ENCODE measurements at places on chromosomes 4 and X.

DNA sequence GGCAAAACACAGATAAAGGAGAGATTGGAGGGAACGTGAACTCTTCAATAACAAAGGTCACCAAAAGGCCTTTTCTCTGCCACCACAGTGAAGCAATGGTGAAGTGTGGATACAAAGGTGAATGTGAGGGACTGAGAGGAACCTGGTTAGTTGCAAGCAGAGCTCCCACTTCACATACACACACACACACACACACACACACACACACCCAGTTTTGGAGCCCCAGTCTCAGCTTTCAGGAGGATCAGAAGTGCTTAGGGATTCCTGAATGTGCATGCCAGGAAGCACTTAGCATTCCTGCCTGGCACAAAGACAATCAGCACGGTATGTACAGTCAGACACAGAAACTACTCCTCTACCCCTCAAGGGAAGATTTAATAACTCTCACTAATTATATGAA, 71.5 kb downstream of the ARHGEF9 start:
- DNase-seq, result no peak

DNA sequence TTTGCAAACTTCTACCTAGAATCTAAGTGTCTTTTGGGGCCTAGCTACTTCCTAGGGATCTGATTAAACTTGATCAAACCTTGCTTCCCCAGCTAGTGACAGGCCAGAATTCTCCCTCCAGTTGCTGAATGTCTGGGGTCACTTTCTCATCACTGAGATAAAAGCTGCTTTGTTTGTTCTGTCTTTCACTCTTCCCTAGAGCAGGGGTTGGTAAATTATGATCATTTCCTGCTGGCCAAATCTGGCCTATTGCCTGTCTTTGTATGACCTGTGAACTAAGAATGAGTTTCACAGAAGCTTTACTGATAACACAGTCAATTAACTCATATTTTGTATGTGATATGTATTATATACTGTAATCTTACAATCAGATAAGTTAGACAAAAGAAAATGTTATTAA, 157.8 kb upstream of the AADAT start:
- no peak for DNase-seq

DNA sequence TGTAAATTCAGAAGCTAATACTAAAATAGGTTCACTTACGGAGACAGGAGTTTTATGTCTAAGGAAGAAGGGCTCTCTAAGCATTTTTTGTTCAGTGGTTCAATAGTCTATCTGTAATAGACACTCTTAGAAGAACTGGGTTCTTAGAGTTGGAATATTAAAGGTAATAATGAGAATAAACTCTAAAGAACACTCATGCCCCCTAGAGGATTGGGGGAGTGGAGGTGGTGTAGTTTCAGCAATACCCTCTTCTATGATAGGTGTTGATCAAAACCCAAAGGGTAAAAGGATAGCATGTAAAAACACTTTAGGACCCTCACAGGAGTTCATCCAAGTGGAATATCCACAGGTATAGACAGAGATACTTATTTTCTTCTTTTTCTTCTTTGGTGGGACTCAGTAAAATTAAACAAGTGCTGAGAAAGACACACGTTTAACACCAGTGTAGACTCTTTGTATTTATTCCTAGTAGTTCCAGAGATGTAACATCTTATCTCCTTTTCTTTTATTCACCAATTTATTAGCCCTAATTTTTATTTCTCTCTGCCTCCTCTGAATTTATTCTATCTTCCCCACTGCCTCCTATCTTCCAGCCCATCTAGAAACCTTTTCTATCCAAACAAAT, 25.7 kb upstream of the MND1 start:
- DNase-seq, result no peak

- no peak for DNase-seq
Observed at GRCh38 chr4:41504167-41504818, 33.7 kb upstream of the LIMCH1 start.

DNA sequence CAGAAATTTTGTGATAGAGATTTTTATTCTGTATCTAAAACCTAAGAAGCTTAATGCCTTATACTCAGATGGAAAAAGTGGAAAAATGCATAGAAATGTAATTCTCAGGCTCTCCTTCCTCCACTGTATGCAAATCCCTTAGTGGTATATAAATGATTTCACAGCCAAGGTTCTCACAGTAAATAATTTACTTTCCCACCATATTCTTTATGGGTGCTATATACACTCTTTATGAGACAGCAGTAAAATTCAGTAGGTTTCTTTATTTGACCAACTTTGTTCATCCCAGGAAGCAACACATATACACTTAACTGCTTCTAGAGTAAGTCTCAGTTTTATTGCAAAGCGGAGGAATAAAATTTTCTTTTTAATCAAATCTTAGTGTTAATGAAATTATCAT, 1399.7 kb downstream of the PCDH7 start:
- DNase-seq, result no peak

- DNase-seq, result no peak
Observed at GRCh38 chrX:109728173-109728535, 4.9 kb downstream of the ACSL4 start.

- peak; percentile 33 for DNase-seq
Observed at GRCh38 chr4:52659722-52660261, 691 bp upstream of the USP46 start.

DNA sequence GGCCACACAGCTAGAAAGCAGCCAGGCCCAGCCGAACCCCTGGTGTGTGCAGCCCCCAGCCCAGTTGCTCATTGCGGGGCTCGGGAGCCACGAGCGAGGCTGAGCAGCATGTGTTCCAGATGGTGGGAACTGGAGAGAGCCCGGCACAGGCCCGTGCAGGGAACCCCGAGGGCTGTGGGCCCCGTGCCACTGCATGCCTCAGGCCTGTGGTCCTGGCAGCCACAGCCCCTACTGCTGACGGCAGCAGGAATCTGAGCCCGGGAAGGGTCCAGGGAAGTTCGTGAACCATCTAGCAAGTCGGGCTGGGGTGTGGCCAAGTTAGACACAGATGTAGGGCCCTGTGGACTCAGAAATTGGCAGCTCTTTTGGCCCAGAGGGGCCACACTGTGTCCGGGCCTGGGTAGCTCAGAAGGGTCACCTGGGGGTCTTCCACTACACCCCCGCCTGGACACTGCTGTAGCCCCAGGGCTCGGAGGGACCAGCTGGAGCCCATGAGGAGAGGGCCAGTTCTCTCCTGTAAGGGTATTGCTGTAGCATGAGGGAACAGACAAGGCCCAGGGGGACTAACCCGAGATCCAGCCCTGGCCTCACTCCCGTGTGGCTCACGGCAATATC, 12.1 kb downstream of the HTRA3 start:
- no peak for DNase-seq

DNA sequence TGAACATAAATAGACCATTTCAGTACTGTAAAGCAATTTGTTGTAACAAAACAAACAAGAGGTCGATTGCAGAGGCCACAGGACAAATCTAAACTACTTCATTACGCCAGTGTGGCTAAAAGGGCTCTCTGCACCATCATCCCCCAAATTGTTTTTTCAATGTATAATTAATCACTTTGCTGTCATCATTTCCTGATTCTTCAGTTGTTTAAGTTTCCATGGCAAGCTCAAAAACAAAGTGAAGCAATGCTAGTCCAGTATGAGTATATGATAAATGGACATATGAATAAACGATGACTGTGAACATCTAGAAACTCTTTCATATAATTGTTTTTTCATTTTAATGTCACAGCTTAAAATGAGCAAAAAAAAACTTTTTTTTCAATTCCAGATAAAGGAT, 235.4 kb upstream of the FGF13 start:
- DNase-seq, result no peak

DNA sequence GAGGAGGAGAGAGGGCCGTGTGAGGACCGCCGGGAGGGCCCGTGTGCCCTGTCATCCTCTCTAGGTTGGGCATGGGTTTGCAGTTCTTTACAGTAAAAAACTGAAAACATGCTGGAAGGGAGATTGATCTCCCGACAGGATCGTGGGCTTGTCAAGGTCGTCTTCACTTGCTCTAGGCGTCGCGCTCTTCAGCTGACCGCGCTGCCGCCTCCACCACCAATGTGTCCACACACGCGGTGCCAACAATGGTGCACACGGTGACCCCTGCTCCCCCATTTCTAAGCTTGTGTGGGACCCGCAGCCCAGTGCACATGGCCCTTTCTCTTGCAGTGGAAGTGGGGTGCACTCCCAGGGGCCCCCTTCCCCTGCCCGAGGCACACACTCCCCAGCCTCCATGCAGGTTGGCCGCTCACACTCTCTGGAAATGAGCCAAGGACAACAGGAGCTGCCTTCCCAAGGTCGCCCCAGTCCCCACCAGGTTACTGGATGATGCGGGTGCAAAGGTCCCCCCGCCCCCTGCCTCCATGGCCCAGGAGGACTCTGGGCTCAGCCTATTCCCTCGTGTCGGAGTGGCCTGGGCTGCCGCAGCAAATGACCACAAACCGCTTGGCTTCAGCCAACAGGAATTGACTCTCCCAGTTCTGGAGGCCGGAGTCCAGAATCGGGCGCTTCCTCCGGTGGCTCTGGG, 1.7 kb upstream of the ZFP92 start:
- DNase-seq, result no peak

- DNase-seq, result no peak
Observed at GRCh38 chr4:83644677-83645659, 109.1 kb downstream of the GPAT3 start.

DNA sequence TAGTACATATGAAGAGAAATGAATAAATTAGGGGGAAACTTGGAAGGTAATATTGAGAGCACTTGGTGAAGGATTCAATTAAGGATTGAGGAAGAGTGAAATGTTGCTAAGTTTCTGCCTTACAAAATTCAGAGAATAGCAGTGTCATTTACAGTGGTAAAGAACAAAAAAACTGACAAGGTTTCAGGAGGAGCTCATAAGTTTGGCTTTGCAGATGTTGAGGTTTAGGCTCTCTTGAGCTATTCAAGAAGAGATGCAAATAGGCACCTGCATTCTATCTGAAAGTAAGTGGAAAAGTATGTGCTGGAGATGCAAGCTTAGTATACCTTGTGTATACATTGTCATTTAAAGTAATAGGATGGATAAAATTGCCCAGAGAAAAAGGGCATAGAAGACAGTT, 22.3 kb upstream of the EMCN start:
- no peak for DNase-seq

GRCh38 chrX:76253432-76253831, 80.6 kb downstream of the PBDC1 start:
- no peak for DNase-seq

GRCh38 chr4:23763559-23763958, 126.3 kb downstream of the PPARGC1A start:
- no peak for DNase-seq

DNA sequence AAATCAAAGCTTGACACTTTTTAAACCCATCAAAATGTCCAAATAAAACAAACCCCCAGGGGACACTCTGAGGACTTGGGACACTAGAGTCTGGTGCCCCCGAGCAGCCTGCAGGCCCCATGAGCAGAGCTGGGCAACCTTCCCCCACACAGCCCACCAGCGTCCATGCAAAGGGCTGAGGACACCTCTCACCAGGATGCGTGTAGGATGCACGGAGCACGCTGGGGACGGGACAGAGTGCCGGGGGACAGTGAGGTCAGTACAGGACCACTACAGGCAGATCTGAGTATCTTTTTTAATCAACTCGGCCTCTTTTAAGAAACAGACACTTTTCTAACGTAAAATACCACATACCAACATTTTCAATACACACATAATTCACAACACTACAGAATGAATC, 6.9 kb downstream of the GAK start:
- peak; percentile 17 for DNase-seq

- DNase-seq, result no peak
Observed at GRCh38 chr4:7697343-7697742, 242.3 kb downstream of the AFAP1 start.

DNA sequence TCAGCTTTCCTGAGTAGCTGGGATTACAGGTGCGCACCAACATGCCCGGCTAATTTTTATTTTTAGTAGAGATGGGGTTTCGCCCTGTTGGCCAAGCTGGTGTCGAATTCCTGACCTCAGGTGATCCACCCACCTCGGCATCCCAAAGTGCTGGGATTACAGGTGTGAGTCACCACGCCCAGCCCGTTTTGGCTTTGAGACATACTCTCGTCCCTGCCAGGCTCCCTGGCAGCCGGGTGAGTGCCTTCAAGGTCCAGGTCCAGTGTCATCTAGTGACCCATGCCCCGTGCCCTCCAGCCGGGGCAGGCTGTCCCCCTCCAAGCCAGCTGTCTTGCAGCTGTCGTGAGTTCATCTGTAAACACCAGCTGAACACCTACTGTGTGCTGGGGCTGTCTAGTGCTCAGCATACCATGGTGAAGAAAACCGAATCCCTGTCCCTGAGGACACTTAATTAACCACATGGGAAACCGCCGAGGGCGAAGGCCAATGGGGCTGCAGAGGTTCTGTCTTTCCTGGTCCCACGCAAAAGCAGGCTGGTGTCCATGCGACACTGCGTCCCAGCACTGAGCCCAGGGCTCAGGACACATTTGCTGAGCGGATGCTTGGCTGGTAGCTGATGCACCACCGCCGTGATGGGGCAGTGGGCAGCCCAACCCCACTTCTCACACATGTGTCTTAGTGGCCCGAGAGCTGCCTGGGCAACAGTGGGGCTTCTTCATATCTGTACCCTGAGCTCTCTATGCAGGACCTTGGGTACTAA, 21.9 kb downstream of the NSG1 start:
- DNase-seq, result no peak

DNA sequence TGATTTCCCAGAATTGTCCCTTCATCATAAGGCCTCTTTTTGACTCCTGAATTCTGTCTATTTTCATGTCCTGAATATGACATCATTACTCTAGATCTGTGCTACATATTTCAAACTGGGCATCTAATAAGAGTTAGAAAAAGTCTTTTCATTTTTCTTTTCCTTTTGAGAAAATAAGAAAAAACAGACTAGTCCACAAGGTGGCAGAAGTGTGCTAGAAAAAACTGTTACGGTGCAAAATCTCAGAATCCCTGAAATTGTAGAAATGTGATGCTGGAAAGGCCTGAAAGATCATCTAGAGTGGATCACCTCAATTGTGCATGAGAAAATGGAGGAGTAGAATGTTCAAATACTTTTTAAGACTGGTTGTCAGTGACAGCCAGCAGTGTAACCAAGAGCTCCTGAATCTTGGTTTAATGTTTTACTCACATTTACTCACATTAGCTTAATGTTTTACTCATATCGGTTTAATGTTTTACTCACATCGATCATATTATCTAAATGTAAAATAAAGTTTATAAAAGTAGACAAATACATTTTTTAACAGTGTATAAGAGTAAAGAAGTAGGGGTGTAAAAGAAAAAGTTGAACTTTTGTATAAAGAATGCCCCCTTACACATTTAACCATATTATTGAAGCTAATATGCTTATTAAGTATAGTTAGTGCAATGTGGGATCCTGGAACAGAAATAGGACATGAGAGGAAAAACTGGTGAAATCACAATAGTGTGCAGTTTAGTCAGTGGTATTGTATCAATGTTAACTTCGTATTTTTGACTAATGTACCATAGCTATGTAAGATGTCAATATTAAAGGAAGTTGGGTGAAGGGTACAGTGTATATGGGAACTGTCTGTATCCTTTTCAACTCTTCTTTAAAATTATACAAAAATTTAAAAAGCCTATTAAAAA, 15.2 kb downstream of the ASB11 start:
- no peak for DNase-seq

DNA sequence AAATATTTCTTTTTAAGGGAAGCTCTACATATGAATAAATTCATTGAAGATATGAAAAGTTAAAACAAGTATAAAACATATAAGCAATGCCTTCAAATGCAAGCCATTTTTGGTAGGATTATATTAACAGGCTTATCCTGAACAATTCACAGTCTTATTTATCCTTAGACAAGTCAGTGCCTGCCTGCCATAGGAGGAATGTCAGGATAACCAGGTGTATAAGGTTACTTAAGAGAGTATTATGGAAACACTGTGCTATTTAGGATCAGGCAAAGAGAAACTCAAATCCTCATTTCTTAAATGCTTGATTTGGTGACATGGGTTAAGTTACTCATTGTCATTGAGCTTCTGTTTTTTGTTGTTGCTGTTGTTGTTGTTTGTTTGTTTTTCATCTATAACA, 2029.9 kb upstream of the AGA start:
- no peak for DNase-seq
